MG63 (cell line): ENCODE measurements at places on chromosomes 5 and 9.

DNA sequence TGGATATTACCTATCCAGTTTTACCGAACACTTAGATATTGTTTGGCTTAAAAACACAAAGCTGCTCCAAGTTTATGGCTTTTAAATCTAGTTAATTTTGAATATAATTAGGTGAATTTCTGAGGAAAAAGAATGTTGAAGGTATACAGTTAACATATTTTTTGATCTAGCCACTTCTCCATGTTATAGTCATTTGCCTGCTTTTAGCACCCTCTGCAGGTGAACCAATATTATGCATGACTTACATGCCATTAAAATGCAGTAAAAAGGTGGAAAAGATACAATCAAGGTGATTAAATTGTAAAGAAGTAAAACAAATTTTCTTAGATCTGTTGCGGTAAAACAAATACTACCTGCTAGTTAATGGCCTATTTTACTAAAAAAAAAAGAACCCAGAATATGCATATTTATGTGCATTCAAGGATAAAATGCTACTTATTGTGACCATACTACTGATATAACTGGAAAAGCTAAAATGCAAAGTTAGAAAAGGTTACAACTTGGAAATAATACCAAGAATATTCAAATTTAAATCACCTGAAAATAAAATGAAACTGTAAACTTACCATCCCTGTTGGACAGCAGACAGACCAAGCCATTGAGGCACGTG, 132.1 kb downstream of the AP3B1 start:
- DNase-seq, result no peak

DNA sequence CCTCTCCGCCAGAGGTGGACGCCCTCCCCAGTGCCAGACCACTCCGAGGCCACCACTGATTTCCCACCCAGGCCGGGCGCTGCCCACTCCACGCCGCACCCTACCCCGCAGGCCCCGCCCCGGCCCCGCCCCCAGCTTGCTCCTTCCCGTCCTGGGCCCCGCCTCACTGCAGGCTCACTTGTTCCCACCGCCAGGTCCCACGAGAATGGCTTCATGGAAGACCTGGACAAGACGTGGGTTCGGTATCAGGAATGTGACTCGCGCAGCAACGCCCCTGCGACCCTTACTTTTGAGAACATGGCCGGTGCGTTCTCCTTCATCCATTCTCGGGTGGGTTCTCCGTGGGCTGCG, 6.5 kb downstream of the LRRC26 start:
- DNase-seq, result no peak

- no peak for DNase-seq
Measured at GRCh38 chr9:114300153-114300845, 22.6 kb upstream of the ORM1 start.

DNA sequence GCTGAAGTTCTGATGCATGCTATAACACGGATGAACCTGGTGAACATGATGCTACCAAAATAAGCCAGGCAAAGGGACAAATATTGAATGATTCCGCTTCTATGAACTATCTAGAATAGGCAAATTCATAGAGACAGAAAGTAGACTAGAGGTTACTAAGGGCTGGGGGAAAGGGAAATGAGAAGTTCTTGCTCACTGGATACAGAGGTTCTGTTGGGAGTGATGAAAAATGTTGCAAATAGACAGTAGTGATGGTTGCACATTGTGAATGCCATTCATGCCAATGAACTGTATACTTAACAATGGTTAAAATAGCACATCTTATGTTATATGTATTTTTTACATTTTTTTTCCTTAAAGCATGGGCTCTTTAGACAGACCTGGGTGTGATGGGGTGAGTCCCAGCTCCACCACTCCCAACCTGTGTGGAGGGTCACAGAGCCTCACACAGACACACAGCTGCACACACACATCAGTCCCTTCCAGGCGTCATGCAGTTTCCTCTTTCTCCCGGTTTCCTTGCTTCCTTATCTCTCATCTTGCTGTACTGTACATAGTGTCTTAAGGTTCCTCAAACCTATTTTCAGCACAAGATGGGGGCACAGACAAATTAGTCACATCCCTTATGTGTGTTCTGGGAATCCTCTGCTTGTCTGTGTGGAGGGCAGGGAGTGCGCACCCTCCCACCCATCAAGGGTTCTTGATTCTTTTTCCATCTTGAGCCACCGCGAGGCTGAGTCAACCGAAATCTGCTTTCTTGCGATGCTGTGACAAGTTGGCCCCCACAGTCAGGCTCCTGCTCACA, 192.9 kb downstream of the CRB2 start:
- no peak for DNase-seq

DNA sequence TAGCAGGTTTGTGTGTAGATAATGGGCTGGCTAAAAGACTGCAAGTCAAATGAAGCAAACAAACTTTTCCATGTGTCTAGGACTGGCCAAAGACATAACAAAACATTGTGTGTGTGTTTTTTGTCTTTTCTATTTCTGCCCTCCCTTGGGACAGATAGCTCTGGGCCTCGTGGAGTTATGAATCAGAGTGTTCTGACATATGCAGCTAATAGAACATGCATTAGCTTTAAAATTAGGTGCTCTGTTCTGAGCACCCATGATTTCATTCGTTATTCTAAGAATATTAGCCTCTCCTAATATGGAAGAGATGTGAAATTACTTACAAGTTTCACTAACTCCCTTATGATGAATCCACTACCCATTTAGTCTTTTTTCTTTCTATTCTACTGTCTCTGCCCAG, 367.3 kb upstream of the PAPPA start:
- DNase-seq, result no peak

DNA sequence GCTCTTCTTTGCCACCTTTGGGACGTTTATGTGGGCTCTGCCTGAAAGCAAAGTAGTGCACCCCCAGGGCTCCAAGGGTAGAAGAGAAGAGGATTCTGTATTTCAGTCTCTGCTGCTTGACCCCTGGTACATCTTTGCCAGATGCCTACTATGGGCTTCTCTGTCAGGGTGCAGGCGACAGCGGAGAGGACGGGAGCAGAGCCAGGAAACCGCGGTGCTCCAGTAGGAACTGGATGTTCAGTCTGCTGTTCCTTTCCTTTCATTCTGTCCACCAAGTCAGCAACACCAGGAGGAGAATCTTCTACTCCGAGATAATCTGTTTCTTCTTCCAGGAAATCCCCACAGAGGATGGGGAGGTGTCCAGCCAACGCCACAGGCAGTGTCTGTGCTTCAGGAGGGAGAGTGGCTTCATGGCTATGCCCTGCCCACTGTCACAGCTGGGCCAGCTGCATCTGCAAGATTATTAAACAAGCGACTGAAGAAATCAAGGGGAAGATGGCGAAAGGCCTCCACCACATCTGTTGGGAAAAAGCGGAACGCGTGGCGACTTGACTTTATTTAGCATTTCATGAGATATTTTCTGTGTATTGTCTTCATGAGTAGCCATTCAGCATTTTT, 398.3 kb downstream of the IRX1 start:
- DNase-seq, result no peak

- no peak for DNase-seq
Measured at GRCh38 chr5:62256161-62257019, 49.6 kb upstream of the KIF2A start.

DNA sequence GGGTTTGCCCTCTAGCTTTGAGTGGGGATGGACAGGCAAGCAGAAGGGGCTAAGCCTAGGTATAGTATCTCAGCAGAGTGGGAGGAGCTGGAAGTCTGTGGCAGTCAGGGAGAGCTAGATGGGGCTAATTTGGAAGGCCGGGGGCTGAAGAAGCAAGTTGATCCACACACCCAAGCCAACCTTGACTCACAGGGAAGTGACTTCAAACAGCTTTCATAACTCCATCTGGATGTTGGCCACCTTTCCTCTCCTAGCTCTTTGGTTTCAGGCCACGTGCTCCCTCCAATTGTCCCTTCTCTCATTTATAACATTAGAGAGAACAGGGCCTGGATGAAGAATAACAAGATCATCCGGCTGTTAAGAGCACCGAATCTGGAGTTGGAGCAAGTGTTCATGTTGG, 36.8 kb downstream of the EGR1 start:
- peak; percentile 24 for DNase-seq

DNA sequence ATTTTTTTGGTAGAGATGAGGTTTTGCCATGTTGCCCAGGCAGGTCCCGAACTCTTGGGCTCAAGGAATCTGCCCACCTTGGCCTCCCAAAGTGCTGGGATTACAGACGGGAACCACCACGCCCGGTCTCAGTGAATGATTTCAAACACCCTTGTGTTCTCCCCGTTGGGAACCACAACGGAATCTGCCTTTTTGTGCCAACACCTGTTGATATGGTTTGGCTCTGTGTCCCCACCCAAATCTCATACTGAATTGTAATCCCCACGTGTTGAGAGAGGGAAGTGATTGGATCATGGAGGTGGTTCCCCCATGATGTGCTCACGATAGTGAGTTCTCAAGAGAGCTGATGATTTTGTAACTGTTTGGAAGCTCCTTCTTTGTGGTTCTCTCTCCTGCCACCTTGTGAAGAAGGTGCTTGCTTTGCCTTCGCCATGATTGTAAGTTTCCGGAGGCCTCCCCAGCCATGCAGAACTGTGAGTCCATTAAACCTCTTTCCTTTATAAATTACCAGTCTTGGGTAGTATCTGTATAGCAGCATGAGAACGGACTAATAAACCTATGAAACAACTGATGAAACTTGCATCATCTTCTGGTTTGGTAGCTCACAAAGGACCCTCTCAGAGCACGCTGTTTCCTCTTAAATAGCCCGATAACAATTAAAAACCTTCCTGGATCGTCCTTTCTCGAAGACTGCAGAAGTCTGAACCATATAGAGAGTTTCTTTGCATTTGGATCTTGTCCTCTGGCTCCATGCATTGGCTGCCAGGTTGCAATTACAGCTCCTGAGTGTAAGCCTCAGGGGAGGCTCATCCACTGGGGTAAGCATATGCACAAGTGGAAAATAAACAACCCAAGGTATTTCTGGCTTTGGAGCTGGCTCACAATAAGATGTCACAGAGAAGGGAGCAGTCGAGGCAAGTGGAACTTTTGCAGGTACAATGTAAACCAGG, 91.5 kb downstream of the SPRY4 start:
- no peak for DNase-seq
